Endodermal cell (in vitro differentiated cells): ENCODE measurements at places on chromosomes 6 and 20. TPM values are rescaled to one million over a fixed set of nuclear protein-coding genes. Genes with fewer than 3 reads are reported as not detected.

DNA sequence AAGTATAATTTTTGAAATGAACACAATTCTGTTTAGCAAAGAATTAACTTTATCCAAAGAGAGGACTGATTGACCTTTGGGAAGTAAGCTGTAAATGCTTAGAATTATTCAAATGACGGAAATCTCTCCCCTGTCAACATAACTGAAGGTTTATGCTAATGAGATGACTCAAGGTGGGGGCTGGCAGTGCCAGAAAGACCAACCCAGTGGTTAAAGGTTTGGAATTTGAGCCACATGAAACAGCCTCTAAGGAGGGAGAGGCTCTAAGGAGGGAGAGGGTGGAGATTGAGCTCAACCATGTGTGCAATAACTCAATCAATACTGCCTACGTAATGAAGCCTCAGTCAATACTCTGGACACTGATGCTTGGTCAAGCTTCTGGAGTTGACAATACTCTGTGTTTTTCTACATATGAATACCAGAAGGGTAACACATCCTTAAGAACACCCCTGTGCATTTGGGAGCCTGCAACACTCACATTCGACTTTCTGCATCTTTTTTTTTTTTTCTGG lies 123.4 kb upstream of the TENT5A start:
- no peak for DNase-seq

DNA sequence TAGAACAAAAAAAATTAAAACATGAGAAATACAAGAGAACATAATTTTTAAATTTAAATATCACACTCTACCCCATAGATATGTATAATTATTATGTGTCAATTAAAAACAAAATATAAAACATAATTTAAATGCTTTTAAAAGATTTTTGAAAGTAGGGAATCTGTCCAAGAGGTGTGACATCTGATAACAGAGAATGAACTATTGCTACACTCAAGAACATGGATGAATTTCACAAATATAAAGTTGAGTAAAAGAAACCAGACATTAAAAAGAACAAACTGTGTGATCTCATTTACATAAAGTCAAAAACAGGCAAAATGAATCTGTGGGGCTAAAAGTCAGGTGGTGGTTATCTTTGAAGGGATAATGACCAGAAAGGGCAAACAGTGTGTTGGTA lies 106.5 kb upstream of the COL21A1 start:
- DNase-seq = no peak

DNA sequence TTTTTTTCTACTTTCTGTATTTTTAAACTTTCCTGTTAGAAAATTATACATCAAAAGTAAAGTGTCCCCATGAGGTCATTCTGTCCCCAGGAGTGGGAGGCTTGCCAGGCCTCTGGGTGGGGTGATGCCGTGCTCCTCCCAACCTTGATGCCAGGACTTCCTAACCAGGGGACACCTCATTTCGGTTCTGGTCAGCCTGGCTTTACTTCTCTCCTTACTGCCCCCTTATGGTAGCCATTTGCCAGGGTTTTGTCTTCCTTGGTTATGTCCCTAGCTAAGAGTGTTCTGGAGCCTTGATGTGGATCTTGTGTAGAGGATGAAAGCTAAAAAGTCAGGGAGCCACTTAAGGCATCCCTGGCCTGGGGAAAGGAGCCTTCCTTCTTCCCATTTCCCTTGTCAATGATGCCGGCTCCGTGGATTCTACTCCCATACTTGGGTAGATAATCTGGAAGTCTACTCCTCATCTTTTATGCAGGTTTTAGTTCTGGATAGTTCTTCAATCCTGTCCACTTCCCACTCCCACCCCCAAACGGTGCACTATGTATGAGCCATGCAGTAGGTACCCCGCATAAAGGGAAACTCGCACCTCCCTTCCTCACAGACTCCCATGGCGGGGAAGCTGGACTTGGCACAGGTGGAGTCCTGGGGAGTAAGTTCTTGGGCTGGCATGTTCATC lies 164.1 kb upstream of the SALL4 start:
- peak; percentile 91 for DNase-seq

GRCh38 chr6:56419191-56419590 lies 171.8 kb upstream of the COL21A1 start:
- DNase-seq = no peak

GRCh38 chr6:75344455-75344854 lies 59.9 kb upstream of the TMEM30A start:
- no peak for DNase-seq

The GSTA4 gene
- 21.6 and 22.0 TPM in 2 replicates for total RNA-seq

The PRSS16 gene
- 12.5 and 17.9 TPM in 2 replicates for total RNA-seq

- DNase-seq = peak; percentile 95
These were observed at the start of gene MAFB for GRCh38 chr20:40689100-40689942. Gene MAFB, minus strand, starts transcription at chr20:40689236. Its CDS starts 386 bp downstream, at chr20:40688850.

The DNMT3B gene
- 283 and 368 TPM in 2 replicates for total RNA-seq

GRCh38 chr6:156949376-156949775 lies 172.2 kb downstream of the ARID1B start:
- no peak for DNase-seq

The NFYA gene
- 41.5 and 44.8 TPM in 2 replicates for total RNA-seq

DNA sequence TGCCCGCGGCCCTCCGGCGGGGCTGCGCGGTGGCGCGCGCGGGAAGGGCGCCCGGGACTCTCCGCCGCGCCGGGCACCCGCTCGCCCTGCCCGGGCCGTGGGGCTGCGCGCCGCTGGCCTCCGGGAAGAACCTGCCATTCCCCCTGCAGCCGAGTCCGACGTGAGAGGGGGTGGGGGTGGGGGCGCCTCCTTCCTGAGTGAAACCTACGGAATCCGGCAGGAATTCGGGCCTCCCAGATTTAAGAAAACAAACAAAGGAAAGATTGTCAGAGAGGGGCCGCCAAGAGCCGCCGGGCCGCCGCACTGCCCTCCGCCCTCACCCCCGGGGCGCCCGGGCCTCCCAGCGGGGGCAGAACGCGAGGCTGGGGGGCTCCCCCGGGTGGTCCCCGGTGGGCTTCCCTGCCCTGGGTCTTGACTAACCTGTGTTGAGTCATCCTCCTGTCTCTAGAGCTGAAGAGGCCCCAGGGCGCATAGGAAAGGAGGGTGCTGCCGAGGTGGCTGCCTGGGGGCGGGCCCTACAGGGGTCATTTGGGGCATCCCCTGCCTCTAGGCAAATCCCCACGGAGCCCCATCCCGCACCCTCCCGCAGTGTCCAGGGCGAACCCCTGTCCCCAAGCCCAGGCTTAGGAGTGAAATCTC lies 42.2 kb upstream of the FOXP4 start:
- DNase-seq = peak; percentile 79

The CFB gene
- total RNA-seq = 0.66 TPM in 1 of 2 replicates, not detected in the other

- DNase-seq = no peak
These were observed 8.8 kb downstream of the ASF1A start for GRCh38 chr6:118902726-118903125.

The RAET1E gene
- total RNA-seq = not detected in 3 replicates

The TFAP2C gene
- 0.31 to 2.2 TPM (median 0.46 TPM) in 3 replicates for total RNA-seq

DNA sequence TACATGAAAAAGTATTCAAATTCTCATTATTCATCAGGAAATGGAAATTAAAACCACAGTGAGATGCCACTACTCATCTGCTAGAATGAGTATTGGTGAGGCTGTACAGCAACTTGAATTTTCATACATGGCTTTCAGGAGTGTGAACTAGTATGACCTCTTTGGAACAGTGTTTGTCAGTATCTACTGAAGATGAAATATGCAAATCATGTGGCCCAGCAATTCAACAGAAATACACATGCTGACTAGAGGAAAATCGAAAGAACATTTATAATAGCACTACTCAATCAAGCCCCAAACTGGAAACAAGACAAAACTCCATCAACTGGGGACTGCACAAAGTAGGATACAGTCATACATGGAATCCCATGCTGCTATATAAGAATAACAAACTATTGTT lies 102.2 kb downstream of the DCDC2 start:
- no peak for DNase-seq

DNA sequence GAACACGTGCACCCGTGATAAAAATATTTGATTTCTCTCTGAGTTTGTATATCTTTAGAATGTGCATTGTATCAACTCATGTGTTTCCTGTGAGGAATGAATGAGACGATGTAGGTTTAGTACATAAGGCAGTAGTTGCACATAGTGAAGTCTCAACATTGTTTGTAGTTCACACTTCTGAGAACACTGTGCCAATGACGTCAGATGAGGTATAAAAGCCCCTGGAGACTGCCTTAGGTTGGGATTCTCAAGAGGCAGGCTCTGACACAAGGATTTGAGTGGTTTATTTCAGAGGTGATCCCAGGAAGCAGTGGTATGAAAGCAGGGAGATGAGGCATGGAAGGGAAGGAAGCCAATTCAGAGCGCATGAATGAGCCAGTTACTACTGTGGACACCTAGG lies 2.6 kb upstream of the NKAIN2 start:
- no peak for DNase-seq

DNA sequence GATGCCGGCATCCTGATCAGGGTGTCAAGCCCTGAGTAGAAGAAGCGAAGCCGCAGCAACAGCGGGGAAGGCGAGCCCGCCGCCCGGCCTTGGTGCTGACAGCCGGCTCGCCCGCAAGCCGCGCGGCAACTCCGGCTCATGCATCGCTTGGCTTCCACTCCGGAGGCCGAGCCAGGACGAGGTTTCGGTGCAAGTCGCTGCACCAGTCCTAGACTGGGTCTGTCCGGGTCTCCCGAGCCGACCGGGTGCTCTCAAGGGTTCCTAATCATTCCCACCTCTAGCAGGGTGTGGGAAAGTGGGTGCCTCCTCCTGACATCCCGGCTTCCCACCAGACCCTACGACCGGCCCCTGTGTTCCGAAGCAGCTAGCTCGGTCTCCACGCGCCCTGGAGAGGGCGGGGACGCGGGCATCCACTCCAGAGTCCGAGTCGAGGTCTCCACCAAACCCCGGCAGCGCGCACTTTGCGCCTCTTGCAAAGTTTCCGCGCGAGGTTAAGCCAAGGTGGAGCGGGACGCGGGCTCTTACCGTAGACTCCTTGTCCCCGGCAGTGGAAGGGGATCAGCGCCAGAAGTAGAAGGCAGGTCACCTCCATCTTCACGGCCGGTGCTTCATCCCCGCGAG lies 1.4 kb downstream of the MDGA1 start:
- DNase-seq = peak; percentile 76

DNA sequence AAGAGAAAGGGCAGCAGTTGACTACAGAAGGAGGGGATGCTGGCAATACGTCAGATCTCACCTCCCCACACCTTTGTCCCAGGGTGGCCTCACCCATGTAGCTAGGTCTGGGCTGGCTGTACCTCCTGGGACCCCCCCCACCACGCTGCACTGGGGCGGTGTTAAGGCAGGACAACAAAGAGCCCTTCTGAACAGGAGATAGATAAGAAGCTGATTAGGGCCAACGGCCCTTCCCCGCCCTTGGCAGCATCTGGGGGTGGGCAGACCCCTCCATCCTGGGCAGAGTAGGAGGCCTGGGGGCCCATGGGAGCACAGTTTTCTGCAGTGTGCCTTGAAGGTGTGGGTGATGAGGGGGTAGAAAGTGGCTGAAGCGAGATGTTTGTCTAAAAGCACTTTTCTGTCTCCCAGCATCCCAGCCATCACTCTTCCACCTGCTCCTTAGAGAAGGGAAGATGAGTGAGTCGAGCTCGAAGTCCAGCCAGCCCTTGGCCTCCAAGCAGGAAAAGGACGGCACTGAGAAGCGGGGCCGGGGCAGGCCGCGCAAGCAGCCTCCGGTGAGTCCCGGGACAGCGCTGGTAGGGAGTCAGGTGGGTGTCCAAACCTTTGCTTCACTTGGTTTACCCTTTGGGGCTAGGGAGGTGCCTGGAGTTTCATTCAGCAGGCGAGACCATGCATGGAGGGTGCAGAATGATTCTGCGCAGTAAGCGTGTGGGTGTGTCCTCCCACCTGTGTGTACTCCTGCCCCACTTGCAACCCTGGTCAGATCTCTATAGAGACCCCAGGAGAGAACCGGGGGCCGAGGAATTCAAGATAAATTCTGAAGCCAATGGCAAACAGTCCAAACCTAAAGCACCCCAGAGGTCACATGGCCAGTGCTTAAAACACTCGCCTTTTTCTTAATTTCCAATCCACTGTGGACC lies 3.9 kb downstream of the HMGA1 start:
- no peak for DNase-seq

GRCh38 chr6:101458826-101459225 lies 65.3 kb downstream of the GRIK2 start:
- DNase-seq = no peak

The REM1 gene
- total RNA-seq = not detected in 2 replicates

The TPD52L1 gene
- total RNA-seq = 36.0 to 39.1 TPM (median 39.1 TPM) in 3 replicates

The COX7A2 gene
- 399 and 418 TPM in 2 replicates for total RNA-seq

The VARS1 gene
- 48.8 to 83.5 TPM (median 83.1 TPM) in 3 replicates for total RNA-seq

DNA sequence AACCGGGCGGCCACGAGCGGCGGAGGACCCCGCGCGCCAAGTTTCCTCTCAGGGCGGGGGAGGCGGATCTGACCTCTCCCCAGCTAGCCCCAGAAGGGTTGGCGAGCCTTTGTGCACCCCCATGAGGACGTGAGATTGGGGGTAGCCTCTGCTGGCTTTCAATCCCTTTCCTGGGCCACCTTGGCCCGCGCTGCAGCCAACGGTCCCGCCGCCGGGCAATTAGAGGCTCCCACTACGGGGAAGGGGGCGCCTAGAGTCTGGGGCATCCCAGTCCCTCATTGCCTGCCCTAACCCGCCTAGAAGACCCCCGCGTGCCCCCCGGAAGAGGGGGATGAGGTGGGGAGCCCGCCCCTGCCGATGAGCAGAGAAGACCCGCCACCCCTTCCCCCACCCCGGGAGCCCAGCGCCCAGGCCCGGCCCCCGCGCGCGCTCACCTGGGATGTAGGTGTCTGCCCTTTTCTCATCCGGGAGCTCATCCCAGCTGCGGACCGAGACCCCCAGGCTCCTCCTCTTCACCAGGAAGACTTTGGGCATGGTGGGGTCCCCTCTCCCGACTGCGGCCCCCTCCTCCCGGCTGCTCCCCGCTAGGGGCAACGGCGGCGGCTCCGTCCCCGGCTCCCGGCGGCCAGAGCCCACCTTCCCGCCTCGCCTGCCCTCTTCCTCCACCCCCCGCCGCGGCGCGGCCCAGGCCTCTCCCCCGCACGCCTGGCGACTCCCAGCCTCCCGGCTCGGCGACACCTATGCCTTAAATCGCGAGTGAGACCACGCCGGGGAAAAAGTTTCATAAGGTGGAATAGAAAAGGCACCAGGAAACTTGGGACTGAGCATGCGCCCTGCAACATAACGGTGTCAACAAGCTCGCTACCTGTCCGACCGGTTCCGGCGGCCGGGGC lies at the start of gene OVOL2:
OVOL2 (minus strand) TSS at position 816 of the 893 bp plus-strand sequence; CDS start at position 534, 282 bp downstream.
- DNase-seq = peak; percentile 94

DNA sequence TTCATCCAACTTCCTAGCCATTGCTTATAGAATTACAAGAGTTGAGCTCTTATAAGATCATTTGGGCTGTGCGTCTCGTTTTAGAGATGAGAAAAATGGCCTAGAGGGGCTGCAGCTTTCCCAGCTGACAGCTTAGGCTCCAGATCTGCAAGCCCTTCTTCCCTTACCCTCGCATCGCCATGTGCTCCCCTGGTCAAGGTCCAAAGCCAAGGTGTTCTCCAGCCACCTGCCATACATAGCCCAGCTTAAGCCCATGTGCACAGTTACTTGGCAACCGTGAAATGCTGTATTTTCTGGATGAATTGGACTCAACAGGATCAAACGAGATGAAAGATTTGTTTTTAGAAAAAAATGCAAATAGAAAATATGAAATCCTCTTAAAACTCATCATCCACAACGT lies 7.9 kb downstream of the MAP3K4 start:
- no peak for DNase-seq
